ENCODE measurements at places on chromosomes 1 and 21. TPM values are rescaled to one million over a fixed set of nuclear protein-coding genes. Genes with fewer than 3 reads are reported as not detected.

The SELE gene
- 1.2 TPM for polyA plus RNA-seq

- no peaks in the 10 kb centered on the region for H3K27me3 ChIP-seq
- H3K4me1 ChIP-seq = no peaks in the 10 kb centered on the region
- no peaks in the 10 kb centered on the region for H3K36me3 ChIP-seq
- H3K4me3 ChIP-seq = no peak overlapping the region
- H3K27ac ChIP-seq = no peak overlapping the region
Observed at GRCh38 chr1:189939967-189940366, 537.7 kb downstream of the BRINP3 start.

The MXRA8 gene
- 26.2 TPM for polyA plus RNA-seq

- peaks cover 2% of the 10 kb centered on the region for H3K4me1 ChIP-seq
- DNase-seq = no peak
- no peak overlapping the region for H3K4me3 ChIP-seq
- H3K36me3 ChIP-seq = peaks cover 47% of the 10 kb centered on the region
- no peak overlapping the region for H3K27ac ChIP-seq
Observed at GRCh38 chr1:167991546-167991945, 54.7 kb upstream of the MPC2 start.

The AIM2 gene
- polyA plus RNA-seq = 5.3 TPM

The KCND3 gene
- 0.60 TPM for polyA plus RNA-seq

The MANEAL gene
- polyA plus RNA-seq = 1.2 TPM

DNA sequence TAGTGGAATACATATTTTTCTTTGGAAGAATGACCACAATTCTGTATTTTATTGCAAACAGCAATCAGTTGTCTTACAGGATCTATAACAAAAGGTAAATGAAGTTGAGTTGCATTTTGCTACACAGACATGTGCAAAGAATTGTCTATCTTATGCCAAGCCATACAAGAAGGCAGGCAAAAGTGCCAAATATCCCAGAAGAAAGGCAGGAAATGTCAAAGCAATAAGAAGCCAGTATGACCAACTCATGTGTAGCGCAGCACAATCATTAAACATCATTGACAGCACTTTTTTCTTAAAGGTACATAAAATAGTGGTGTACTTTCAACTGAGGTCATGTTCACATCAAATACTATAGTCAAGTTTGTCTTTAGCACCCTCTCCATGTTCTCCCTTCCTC lies 42.7 kb downstream of the NIBAN1 start:
- H3K27me3 ChIP-seq = no peaks in the 10 kb centered on the region
- DNase-seq = no peak

The SETD4 gene
- polyA plus RNA-seq = 4.8 TPM

The OR10J1 gene
- polyA plus RNA-seq = not detected

DNA sequence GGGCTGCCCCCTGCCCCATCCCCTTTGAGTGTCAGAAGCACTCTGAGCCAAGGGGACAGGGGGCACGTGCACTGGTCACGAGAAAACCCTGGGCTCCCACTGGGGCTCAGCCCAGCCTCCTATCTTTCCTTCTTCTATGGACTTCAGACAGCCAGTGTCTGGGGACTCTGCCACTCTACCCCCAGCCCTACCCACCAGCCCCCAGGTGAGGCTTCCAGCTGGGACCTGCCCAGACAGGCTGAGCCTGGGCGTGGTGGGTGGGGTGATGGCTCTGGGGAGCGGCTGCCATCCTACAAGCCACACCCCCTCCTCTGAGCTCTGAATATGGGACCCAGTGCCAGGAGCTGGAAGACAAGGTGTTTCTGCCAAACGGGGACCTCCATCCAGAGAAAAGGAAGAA lies 8.0 kb upstream of the SFN start:
- no peak overlapping the region for H3K27ac ChIP-seq
- peaks cover 5% of the 10 kb centered on the region for H3K4me1 ChIP-seq
- no peaks in the 10 kb centered on the region for H3K27me3 ChIP-seq

DNA sequence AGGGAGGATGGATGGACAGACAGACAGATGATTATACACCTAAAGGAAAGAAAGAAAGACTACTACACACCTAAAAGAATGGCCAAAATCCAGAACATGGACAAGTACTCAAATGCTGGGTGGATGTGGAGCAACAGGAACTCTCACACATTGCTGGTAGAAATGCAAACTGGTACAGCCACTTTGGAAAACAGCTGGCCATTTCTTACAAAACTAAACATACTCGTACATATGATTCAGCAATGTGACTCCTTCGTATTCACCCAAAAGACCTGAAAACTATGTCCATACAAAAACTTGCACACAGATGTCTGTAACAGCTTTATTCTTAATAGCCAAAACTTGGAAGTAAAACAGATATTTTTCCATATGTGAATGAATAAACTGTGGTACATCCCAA lies 51.3 kb downstream of the PRPF38A start:
- no peak for DNase-seq
- no peak overlapping the region for H3K27ac ChIP-seq
- peaks cover 25% of the 10 kb centered on the region for H3K36me3 ChIP-seq
- no peaks in the 10 kb centered on the region for H3K27me3 ChIP-seq

The MTARC2 gene
- polyA plus RNA-seq = 11.9 TPM

- no peaks in the 10 kb centered on the region for H3K36me3 ChIP-seq
- DNase-seq = no peak
- peak overlapping the region; percentile 66 for H3K27ac ChIP-seq
- H3K4me1 ChIP-seq = peaks cover 43% of the 10 kb centered on the region
- no peak overlapping the region for H3K4me3 ChIP-seq
Observed at GRCh38 chr1:168688644-168689326, 40.2 kb downstream of the DPT start.

- H3K4me3 ChIP-seq = no peak overlapping the region
- H3K27ac ChIP-seq = no peak overlapping the region
- H3K4me1 ChIP-seq = peaks cover 24% of the 10 kb centered on the region
- H3K27me3 ChIP-seq = no peaks in the 10 kb centered on the region
- no peaks in the 10 kb centered on the region for H3K36me3 ChIP-seq
Observed at GRCh38 chr1:89823679-89824292, 3.0 kb downstream of the LRRC8D start.

Measured in sigmoid colon (tissue), 7 donors.